ENCODE measurements at places on chromosomes 7 and 10. TPM values are rescaled to one million over a fixed set of nuclear protein-coding genes. Genes with fewer than 3 reads are reported as not detected.

The UCN3 gene
- 1.2 TPM for total RNA-seq

The WASHC2A gene
- total RNA-seq, result 53.6 TPM

The NYAP1 gene
- total RNA-seq, result 0.55 TPM

GRCh38 chr10:79387466-79387973, 40.3 kb downstream of the PPIF start:
- DNase-seq, result peak; percentile 40

GRCh38 chr10:73310475-73310874, 48.2 kb downstream of the CFAP70 start:
- no peak for DNase-seq

DNA sequence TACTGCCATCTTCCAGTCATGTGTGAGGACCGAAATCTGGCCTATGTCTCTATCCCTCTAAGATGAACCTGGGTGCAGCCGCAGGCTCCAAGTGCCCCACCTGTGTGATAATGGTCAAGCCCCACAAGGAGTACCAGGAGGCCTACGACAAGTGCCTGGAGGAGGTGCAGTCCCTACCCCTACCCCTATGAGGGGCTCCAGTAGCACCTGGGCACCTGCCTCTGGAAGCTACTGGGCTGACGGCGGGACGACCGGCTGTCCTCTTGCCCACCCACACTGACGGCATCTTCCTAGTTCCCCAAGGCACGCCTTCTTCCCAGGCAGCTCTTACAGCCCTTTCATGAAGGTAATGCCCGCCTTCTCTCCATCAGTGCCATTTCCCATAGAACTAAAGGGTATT, 47.4 kb downstream of the HOXA1 start:
- no peak for DNase-seq

DNA sequence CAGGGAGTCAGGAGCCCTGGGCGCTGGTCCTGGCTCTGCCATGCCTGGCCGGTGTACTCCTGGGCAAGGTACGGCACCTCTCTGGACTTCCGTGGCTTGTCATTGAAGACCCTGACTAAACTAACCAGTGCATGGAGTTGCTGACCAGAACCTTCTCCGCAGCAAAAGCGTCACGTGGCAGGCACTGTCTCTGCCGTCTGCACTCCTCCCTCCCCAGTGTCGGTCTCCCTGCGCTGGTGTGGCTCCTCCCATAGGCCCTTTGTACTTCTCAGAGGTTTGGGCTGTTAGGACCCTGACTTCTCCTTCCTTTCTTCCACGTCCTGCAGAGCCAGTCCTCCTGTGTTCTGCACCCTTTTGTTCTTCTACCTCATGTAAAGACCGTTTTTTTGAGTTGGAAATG, 100.6 kb upstream of the CREB5 start:
- DNase-seq, result no peak

DNA sequence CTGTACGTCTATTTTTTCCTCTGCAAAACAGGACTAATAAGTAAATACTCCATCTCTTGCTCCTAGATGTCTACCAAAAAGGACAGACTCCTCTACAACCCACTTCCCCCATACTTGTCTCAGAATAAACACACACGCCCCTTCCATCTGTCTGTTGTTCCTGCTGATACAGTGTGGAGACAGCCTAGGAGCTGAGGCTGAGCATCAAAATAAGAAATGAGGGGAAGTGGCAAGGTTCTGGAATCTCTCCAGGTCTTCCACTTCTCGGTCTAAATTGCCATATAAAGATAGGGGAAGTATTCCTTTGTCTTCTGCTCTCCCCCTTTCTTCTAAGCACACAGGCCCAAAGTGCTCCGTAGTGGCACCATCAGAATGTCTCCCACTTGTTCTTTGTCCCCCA, 30.8 kb upstream of the VSIR start:
- DNase-seq, result no peak

All from upper lobe of right lung (tissue), 1 donor.